Esophagus squamous epithelium (tissue), 5 donors: ENCODE measurements at places on chromosomes 16 and 17. TPM values are rescaled to one million over a fixed set of nuclear protein-coding genes. Genes with fewer than 3 reads are reported as not detected.

DNA sequence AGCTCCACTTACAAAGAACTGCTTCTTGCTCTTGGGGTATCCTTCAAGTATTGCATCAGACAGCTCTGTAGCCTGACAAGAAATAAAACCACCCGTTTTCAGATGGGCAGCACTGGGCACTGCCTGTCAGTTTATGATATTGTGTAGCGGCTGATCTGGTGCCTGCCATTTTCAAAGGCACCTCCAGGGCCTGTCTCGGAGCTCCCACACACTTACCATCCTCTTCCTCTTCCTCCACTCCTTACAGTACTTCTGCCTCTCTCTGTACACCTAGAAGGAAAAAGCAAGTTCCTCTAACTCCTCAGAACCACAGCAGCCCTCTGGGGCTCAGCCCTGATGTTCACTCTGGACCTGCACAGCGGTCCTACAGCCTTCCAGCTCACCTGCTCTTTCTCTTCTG is 4.4 kb downstream of the PSMC3IP start:
- H3K4me3 ChIP-seq: no peak overlapping the region
- no peak for DNase-seq
- peaks cover 16% of the 10 kb centered on the region for H3K4me1 ChIP-seq
- H3K27ac ChIP-seq: no peak overlapping the region

The LYRM1 gene
- total RNA-seq: 33.0 TPM

The SPG7 gene
- 74.8 TPM for total RNA-seq

DNA sequence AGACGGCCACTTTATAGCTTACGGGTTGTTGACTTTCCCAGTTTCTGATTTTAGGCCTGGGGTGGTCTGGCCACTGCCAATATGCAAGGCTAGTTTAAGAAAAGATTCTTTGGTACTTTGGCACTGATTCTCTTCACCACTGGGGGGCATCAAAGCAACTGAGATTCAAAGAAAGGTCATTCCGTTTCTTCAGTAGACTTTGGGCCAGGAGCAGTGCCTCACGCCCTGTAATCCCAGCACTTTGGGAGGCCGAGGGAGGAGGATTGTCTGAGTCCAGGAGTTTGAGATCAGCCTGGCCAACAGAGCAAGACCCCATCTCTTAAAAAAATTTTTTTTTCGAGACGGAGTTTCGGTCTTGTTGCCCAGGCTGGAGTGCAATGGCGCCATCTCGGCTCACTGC is 53.0 kb downstream of the RPA1 start:
- DNase-seq: no peak
- no peaks in the 10 kb centered on the region for H3K4me1 ChIP-seq
- H3K27ac ChIP-seq: no peak overlapping the region
- peaks cover 22% of the 10 kb centered on the region for H3K36me3 ChIP-seq
- H3K27me3 ChIP-seq: no peaks in the 10 kb centered on the region

The CIBAR2 gene
- not detected for total RNA-seq

DNA sequence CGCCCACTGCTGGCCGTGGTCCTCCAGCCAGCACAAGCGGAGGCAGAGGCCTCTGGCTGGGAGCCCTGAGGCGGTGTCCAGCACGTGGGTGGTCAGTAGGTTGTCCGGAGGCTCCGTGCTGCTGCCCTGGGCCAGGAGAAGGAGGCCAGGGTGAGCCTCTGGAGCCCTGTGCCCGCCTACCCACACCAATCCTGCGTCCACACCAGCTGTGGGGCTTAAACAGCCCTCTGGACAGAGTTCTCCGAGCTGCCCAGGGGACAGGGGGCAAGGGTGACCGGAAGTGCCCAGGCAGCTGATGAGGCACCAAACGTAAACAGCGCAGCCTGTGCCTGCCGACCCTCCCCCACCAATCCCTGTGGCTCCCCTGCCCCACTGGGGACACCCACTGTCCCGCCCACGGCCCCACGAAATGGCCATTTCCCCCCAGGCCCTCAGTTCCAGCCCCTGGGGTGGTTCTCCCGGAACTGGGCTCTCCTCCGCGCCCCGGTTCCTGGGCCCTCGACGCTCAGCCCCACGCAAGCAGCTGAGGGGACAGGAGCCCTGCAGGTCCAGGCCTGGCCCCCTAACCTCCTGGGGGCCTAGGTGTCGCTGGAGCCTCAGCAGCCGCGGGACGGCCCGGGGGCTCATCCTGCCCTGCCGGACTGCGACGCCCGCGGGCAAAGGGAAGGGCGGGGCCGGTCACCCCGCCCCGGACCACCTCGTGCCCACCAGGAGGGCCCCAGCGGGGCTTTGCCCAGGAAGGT is 27.9 kb upstream of the DBNDD1 start:
- peaks cover 22% of the 10 kb centered on the region for H3K4me1 ChIP-seq
- peaks cover 16% of the 10 kb centered on the region for H3K27me3 ChIP-seq
- H3K4me3 ChIP-seq: peak overlapping the region; percentile 40
- DNase-seq: no peak
- peak overlapping the region; percentile 67 for H3K27ac ChIP-seq
